Daoy (cell line): ENCODE measurements at places on chromosomes 16 and 17. TPM values are rescaled to one million over a fixed set of nuclear protein-coding genes. Genes with fewer than 3 reads are reported as not detected.

DNA sequence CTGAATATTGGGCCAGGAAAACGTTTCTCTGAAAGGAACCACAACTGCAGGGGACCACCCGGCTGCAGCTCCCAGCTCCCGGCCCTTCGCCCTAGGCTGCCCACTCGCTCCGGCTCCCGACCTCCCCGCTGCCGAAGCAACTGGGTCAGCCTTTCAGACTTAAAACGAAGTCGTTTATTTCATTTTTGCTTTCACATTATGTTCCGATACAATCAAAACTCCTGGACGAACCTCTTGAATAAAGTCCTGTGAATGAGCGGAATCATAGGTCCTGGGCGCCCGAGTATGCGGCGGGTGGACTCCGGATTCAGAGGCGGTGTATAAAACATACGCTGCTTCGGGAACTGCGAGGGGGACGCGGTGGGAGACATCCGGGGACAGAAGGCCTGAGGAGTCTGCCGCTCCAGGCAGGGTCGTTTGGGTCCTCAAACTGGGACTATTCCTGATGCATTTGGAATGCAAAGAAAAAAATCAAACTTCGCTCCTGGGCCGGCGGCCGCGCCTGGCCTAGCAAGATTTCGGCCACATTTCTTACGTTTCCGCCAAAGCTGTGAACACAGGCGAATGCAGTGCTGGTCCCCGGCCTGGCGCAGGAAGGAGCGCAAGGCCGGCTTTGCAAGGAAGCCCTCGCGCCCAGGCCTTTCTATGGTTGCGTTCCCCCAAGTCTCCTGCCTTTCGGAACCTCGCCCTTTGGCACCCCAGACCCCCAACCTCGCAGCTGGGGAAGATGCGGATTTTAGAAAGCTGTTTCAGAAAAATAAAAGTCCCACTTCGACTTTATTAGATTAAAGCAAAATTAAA, 3.7 kb downstream of the CBLN1 start:
- DNase-seq = no peak

The TMEM235 gene
- not detected in 2 replicates for total RNA-seq

- no peak for DNase-seq
These were observed 3.9 kb downstream of the FZD2 start for GRCh38 chr17:44561237-44561623.

GRCh38 chr17:45833920-45834319, 10.8 kb upstream of the SPPL2C start:
- DNase-seq = no peak

The GUCY2D gene
- under 0.01 TPM in 1 of 2 replicates, not detected in the other for total RNA-seq

The FBXL16 gene
- 0.51 TPM in 1 of 2 replicates, not detected in the other for total RNA-seq

- DNase-seq = no peak
These were observed 55.1 kb upstream of the EMP2 start for GRCh38 chr16:10635365-10636021.

- peak; percentile 46 for DNase-seq
These were observed 16.0 kb downstream of the ENGASE start for GRCh38 chr17:79090443-79091225.

GRCh38 chr16:70576431-70577255, 53.0 kb downstream of the SF3B3 start:
- peak; percentile 33 for DNase-seq

DNA sequence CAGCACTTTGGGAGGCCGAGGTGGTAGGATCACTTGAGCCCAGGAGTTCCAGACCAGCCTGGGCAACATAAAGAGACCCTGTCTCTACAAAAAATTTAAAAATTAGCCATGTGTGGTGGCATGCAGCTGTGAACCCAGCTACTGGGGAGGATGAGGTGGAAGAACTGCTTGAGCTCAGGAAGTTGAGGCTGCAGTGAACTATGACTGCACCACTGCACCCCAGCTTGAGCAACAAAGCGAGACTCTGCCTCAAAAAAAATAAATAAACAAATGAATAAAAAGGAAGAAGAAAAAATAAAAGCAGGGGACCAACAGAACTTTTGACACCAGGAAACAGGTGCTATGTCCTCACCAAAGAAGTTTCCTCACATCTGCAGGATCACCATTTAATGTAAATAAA, 14.2 kb downstream of the TERF2 start:
- no peak for DNase-seq

The PLK1 gene
- total RNA-seq = 62.4 and 63.8 TPM in 2 replicates

GRCh38 chr16:49833796-49834530, 21.9 kb downstream of the ZNF423 start:
- no peak for DNase-seq

- DNase-seq = peak; percentile 45
These were observed 17.7 kb downstream of the KSR1 start for GRCh38 chr17:27473748-27474609.

The MGAT5B gene
- total RNA-seq = 4.1 and 5.4 TPM in 2 replicates

GRCh38 chr16:17339764-17340541, 130.8 kb downstream of the XYLT1 start:
- no peak for DNase-seq

The TOM1L1 gene
- total RNA-seq = 32.7 and 40.3 TPM in 2 replicates

- no peak for DNase-seq
These were observed 70.2 kb downstream of the ANKRD11 start for GRCh38 chr16:89420204-89420603.

The NDRG4 gene
- 5.7 and 15.9 TPM in 2 replicates for total RNA-seq

The SDK2 gene
- 0.33 and 0.74 TPM in 2 replicates for total RNA-seq

The CCT6B gene
- total RNA-seq = 2.1 and 3.5 TPM in 2 replicates

GRCh38 chr17:81310949-81311550, 15.9 kb upstream of the SLC38A10 start:
- no peak for DNase-seq

DNA sequence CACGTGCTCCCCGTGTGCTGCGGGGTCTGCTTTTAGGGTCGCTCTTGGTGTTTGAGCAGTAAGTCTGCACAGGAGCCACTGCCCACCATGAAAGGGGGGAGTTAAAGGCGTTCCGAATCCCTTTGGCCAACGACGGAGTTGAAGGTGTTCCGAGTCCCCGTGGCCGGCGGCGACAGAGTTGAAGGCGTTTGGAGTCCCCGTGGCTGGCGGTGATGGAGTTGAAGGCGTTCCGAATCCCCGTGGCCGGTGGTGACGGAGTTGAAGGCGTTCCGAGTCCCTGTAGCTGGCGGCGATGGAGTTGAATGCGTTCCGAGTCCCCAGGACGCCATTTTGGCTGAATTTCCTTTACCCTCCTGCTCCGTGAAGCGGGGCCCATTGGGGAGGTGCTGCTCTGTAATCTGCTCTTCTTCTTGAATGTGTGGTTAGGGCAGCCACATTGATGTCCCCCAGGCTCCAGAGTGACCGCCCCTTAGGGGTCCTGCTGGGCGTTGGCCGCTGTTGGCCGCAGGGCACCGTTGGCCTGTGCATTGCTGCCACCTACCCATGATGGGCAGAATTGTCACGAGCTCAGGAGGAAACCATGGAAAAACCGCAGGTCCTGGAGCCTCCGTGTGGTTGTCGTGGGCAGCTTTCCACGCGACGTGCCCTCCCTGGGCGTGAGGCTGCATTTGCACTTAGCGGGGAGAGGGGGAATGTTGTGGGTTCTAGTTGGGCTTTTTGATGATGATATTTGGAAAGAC, 73.7 kb upstream of the ZNF750 start:
- no peak for DNase-seq

GRCh38 chr16:60371591-60371990, 1637.5 kb upstream of the GOT2 start:
- DNase-seq = no peak

DNA sequence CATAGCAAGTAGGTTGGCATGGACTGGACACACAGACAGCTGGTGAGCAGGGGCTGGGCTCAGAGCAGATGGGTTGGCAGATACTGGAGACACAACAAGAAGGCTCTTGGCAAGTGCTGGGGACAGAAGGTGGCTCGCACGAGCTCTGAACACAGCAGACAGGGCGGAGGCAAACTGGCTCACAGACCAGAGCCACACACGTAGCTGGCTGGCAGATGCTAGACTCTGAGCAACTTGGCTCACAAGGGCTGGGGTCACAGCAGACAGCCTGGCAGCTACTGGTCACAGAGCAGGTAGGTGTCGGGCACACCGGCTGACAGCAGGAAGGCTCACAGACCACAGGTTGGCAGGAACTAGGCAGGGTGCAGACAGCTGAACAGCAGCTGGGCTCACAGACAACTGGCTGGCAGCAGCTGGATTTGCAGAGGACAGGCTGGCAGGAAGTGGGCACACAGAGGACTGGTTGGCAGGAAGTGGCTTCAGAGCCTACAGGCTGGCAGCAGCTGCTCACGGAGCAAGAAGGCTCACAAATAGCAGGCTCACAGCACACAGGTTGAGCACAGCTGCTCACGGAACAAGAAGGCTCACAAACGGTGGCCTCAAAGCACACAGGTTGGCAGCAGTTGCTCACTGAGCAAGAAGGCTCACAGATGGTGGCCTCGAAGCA, 725 bp downstream of the KRTAP16-1 start:
- DNase-seq = no peak

DNA sequence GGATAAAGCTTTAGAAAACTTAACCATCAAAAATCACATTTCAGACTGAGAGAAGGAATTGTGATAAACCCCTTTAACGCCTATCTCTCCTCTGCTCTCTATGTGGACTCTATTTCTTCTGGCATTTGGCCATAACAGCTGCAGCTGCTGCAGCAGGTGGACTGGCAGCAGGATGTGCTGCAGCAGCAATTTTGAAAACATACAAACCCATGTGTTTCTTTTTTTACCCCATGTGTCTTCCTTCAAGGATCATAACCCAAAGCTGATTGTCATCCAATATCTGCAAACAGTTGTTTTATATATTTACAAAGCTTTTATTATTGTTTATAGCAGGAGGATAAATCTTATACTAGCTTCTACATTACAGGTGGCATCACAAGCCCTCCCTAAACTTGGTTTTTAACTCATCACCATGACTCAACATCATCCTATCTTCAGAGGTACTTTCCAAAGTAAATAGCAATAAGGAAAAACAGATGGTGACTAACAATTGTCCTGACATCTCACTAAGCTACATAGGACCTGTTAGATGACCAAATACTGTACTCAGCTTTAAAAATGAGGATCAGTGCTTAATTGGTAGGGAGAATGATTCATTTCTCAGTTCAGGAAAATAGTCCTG, 14.5 kb upstream of the KRTAP9-2 start:
- peak; percentile 29 for DNase-seq

- DNase-seq = no peak
These were observed 44.2 kb downstream of the ADCY7 start for GRCh38 chr16:50310308-50311133.

DNA sequence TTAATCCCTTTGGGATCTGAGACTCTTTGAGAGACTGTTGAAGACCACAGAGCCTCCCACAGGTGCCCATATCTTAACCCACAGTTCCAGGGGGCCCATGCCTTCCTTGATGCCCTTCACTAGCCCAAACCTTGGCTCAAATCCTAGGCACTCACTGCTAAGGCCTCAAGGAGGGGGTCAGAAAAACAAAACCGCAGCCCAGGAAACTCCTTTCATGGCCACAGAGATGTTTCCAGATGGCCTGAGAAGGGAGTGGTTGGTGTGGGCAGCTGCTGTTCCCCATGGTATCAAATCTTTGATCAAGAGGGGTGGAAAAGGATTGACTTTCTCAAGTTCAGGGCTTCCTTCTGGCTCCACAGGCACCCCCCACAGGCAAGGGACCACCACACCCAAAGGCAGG, 44.7 kb downstream of the CDH1 start:
- no peak for DNase-seq

- DNase-seq = no peak
These were observed 5.4 kb downstream of the GINS2 start for GRCh38 chr16:85683363-85683762.

The TTLL6 gene
- total RNA-seq = not detected in 2 replicates

GRCh38 chr17:66549731-66550207, 247.4 kb downstream of the PRKCA start:
- DNase-seq = peak; percentile 82

The MAP3K14 gene
- 11.3 and 13.9 TPM in 2 replicates for total RNA-seq

GRCh38 chr16:50248845-50249244, 17.5 kb upstream of the ADCY7 start:
- no peak for DNase-seq

The C16orf96 gene
- not detected in 2 replicates for total RNA-seq

- no peak for DNase-seq
These were observed 3.5 kb downstream of the IRX3 start for GRCh38 chr16:54282928-54283724.

DNA sequence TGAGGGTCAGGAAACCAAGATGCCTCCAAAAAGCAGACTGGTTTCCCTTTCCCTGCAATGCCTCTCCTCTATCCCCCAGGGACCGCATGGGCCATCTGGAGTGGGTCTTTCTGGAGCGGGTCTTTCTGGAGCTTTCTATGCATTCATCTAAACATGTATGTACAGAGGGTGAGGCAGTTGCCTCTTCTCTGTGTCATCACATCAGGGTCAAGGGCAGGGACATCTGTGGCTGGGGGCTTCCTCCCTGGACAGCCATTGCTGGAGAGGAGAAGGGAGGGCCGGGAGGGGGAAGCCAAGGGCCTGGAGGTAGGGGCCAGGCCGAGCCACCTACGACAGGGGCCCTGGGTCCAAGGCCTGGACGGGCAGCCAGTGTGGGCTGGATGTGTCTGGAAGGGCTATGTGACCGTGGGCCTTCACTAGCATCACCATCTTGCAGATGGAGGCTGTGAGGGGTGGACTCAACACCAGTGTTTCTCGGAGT, 840 bp downstream of the ADCY7 start:
- no peak for DNase-seq

- no peak for DNase-seq
These were observed 21.3 kb upstream of the SMIM5 start for GRCh38 chr17:75611851-75612429.

- DNase-seq = no peak
These were observed 473 bp upstream of the TPPP3 start for GRCh38 chr16:67393788-67394154.

The FOXL1 gene
- 4.9 and 5.0 TPM in 2 replicates for total RNA-seq

The KRTAP1-1 gene
- total RNA-seq = 1.5 TPM in 1 of 2 replicates, not detected in the other

The EPX gene
- not detected in 2 replicates for total RNA-seq

GRCh38 chr16:1348926-1349325, 2.8 kb downstream of the TSR3 start:
- DNase-seq = no peak

DNA sequence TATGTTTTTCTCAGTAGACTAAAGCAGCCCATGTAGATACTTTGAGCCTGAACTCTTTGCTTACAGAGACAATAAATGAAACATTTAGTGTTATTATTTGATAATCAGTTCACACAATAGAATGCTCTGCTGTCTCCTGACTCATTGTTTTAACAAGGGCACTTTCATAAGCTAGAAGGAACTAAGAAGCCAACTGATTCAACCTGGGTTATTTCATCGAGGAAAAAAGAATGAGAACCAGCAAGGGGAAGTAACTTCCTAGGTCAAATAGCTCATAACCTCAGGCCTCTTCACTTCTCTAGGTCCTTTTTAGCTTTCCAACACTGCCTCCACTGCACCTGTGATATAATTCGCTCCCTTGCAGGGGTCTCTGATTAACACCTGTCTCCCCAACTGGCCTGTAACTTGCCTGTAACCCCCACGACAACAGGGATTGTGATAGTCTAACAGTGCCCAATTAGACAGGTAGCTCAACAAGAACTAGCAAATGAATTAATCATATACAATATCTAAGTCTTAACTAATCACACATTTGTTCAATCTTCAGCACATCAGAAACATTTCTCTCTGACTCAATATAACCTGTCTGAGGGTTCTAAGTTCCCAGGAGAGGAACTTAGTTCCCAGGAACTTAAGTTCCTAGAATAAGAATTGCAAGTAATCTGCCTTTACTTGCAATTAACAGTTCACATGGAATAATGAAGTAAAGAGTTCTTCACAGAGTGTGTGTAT, 34.8 kb downstream of the RFFL start:
- no peak for DNase-seq

GRCh38 chr17:75707079-75707571, 14.1 kb upstream of the ITGB4 start:
- DNase-seq = peak; percentile 93
